ENCODE measurements at places on chromosomes 2 and 18.

GRCh38 chr18:77896586-77897252 is 647.1 kb downstream of the GALR1 start:
- DNase-seq, result no peak

- DNase-seq, result no peak
Observed at GRCh38 chr2:239455436-239456203, 54.8 kb upstream of the HDAC4 start.

DNA sequence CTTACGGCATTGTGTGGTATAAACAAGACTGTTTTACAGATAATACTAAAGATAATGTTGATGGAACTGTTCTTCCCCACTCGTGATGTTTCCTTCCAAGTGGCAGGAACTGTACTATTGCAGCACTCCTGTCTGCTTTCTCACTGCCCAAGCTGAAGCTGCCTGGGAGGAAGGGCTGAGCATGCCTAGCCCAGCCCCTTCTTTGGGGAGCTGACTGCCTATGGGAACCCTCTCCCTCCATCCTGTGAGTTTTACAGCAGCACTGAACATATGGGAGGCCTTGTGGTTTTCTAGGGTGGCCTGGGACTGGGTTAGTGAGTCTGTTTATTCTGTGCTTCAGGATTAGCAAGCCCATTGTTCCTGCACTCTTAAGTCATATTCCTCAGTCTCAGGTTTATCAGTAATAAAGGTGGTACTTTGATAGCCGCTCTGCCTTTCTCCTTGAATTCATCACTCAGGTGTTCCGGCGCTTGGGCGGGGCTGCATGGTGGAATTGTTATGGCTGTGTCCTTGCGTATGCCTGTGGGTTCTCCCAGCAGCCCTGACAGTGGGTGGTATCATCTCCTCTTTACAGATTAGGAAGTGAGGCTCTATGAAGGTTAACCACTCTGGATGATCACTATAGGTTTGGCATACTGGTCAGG is 379.7 kb downstream of the PTPRM start:
- peak; percentile 7 for DNase-seq

- no peak for DNase-seq
Observed at GRCh38 chr18:63192885-63193349, 126.7 kb downstream of the BCL2 start.

GRCh38 chr2:237217995-237218616 is 132.4 kb downstream of the COPS8 start:
- no peak for DNase-seq

GRCh38 chr18:58336605-58337004 is 292.3 kb downstream of the ALPK2 start:
- DNase-seq, result no peak

GRCh38 chr2:109403841-109404201 is 209.9 kb downstream of the SEPTIN10 start:
- no peak for DNase-seq

DNA sequence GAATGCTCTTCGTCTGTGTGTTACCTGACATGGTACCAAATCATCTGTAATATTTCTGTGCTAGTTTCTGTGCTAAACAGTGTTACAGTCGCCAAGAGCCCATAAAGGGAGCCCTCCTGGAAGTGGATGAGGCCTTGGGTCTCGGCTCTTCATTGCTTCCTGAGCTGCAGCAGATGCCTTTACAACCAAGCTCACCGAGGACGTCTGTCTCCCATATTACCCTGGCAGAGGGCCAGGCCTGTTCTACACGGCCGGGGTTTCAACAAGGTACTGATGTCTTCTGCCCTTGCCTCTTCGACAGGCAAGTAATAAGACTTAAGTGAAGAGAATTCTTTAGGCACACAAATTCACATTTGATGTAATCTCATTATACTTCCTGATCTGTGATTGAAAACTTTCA is 16.8 kb downstream of the RPL31 start:
- DNase-seq, result no peak

DNA sequence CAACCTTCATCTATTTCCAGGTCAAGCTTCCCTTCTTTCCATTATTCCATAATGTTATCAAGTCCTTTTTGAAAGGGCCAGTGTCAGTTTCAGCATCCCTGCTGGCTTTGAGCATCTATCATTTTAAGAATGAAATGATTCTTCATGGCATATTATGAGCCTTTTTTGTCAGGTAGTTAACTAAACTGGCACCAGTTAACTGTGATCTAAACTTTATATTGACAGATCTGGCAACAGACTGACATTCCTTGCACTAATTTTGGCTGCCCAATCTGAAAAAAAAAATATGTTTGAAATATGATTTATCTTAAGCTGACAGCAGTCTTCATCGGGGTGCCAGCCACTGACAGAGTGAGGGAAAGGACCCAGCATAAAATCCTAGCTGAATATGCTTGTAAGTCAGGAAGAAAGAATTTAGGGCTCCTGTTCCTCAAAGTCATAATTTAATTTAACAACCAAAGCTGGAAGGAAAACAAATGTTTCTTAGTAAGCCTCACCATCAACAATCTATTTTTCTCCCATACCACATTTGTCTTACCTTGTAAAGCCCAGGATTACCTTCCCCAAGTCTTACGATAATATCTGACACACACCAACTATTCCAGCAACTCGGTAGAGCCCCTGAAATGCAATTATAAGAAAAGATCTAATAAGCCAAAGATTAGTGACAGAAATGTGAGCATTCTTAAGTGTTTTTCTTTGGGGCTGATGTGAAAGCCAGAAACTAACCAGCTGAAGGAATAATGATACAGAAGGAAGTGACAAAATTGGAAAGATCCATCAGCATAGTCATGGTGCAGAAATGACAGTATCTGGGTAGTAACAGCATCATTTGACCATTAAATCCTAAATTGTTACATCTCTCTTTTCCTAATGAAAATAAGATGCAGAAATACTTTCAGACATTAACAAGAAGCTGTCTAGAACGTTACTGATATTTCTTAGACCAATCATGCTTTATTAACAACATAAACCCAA is 228.1 kb downstream of the RBM43 start:
- DNase-seq, result no peak

DNA sequence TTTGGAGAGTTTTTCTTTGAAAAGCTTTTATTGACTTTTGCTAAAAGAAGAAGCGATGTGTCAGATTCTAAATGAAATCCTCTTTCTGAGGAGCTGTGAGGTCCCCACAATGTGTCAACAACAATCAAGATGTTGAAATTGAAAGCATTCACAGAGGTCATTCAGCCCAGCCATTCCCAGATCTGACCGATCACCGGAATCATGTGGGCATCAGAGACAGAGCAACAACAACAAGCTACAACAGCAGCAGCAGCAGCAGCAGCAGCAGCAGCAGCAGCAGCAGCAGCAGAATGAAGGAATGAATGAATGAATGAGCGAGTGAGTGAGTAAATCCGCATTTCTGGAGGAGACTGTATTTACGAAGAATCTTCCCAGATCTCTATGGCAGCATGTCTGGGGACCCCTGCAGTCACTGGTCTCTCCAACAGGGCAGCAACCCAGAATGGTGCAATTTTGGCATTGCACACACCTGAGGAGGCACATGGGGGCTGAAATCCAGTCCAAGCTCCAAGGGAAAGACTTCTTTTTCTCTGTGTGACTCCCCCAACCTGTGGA is 299.0 kb downstream of the MYCN start:
- DNase-seq, result no peak

DNA sequence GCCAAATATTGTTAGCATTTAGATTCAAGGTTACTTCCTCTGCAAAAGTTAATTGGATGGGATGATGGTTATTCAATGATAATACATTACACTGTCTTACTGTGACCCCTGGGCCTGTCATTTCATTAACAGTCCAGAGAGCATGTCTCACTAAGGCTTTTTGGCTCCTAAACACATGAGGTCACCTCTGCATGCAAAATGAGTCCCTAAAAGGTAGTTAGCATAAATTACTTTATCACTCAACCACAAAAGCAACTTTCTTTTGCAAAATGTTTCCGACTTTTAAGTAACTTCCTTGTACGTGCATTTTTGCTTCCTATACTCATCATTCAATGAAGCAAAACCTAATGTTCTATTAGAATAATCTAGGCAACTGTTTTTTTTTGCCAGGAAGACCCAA is 16.8 kb upstream of the AGFG1 start:
- DNase-seq, result no peak

DNA sequence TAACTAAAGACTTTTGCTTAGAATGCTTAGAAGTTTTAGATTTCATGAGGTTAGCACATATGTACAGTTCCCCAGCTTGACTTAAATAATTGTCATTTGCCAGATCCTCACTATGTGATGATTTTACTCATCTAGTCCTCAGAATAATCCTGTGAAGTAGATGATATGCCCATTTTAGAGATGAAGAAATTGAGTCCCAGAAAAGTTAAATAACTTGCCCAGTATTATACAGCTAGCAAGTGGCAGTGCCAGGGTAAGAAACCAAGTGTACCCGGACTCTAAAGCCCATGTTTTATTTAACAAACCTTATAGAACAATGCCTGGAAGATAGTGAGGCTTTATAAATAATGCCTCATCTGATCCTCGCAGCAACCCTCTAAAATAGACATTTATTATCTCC is 28.3 kb downstream of the SPDYA start:
- no peak for DNase-seq

- no peak for DNase-seq
Observed at GRCh38 chr2:117945296-117945695, 68.6 kb downstream of the CCDC93 start.

GRCh38 chr2:102112271-102112670 is 30.3 kb upstream of the IL1R1 start:
- no peak for DNase-seq

DNA sequence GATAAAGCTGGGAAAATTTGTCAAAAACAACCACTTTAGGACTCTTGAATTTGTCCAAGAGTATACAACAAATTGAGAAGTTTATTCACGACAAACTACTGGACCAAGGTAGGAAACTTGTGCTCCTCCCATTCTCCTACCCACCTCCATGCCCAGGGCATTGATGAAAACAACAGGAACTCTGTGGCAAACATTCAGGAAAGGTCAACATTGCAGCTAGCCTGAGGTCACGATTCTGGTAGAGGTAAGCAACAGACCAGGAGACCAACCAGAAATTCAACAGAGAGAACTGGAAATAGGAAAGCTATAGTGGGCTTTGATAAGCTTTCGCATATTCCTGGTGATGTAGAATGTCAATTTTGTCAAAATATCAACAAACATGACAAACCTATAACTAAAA is 209.1 kb upstream of the CTAGE1 start:
- no peak for DNase-seq

- no peak for DNase-seq
Observed at GRCh38 chr2:64543008-64543697, 19.0 kb downstream of the AFTPH start.

DNA sequence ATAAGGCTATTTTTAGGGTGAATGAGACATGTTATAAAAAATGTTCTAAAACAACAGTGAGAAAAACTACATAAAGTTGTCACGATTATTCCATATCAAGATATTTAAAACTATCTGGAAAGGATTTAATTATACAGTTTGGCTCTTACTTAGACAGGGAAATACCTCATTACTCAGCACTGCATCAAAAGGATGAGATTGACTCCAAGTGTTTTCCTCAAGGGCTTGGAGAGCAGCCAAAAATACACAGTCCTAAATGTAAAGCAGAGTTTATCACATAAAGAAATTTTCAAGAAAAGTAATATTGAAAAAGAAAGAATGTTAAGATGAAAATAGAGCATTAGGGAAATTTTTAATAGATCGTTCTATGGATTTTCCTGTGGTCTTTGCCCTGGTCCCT is 285.5 kb upstream of the NETO1 start:
- DNase-seq, result no peak

DNA sequence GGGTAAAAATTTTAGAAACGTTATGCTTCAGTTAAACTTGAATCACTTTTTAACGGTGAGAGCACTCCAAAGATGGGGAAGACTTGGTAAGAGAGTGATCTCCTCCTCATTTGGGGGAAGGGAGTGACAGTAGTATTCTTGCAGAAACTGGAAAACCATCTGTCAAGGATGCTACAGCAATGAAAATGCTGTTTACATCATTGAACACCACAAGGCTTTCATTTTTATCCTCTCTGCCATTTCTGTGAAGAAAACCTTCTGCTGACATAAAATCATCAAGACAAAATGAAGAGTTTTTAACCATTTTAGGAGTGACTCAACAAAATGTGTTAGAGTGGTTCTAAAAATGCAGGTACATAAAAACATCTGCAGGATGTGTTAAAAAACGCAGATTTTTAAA is 38.1 kb downstream of the CDH2 start:
- DNase-seq, result no peak

- no peak for DNase-seq
Observed at GRCh38 chr2:27931361-27931950, 40.9 kb downstream of the BABAM2 start.

- no peak for DNase-seq
Observed at GRCh38 chr2:42029639-42030199, 18.1 kb upstream of the PKDCC start.

DNA sequence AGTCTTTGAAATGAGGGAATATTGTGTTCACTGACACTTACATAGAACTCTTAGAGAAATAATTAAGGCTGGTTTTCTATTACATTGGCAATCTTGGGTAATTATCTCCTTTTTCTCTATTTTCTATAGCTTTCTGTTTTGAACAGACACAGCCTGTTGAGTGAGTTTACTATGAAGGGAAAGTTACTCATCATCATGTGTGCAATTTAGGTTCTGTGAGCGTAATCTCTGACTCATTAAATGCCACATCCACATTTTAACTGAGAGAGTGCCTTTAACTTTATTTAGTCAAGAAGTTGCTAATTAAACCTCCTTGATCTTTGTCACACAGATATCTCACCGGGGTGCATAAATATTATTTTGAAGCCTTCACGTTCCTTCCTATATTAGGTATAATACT is 174.0 kb upstream of the SLC8A1 start:
- no peak for DNase-seq

DNA sequence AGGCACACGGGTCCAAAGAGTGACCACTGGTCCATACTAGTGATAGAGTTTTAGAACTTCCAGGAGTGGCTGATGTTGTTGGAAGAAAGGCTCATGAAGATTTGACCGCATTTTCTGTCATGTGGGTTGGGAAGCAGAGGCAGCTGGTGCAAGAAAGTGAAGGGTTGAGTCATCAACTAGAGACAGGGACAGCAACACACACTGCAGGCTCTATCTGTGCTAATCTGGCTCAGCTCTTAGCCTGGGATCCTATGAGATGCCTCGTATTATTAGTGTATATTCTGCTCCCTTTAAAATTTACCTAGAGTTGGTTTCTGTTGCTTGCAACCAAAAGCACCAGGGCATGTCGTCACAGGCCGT is 2.5 kb upstream of the SH3RF3 start:
- DNase-seq, result no peak

- no peak for DNase-seq
Observed at GRCh38 chr2:230934231-230935129, 9.4 kb upstream of the GPR55 start.
